ENCODE measurements at places on chromosomes 4 and X.

- DNase-seq, result peak; percentile 16
- H3K36me3 ChIP-seq, result no peaks in the 10 kb centered on the region
- H3K4me3 ChIP-seq, result no peak overlapping the region
- no peak overlapping the region for H3K27ac ChIP-seq
These were observed 144.6 kb upstream of the NOCT start for GRCh38 chr4:138870737-138871554.

DNA sequence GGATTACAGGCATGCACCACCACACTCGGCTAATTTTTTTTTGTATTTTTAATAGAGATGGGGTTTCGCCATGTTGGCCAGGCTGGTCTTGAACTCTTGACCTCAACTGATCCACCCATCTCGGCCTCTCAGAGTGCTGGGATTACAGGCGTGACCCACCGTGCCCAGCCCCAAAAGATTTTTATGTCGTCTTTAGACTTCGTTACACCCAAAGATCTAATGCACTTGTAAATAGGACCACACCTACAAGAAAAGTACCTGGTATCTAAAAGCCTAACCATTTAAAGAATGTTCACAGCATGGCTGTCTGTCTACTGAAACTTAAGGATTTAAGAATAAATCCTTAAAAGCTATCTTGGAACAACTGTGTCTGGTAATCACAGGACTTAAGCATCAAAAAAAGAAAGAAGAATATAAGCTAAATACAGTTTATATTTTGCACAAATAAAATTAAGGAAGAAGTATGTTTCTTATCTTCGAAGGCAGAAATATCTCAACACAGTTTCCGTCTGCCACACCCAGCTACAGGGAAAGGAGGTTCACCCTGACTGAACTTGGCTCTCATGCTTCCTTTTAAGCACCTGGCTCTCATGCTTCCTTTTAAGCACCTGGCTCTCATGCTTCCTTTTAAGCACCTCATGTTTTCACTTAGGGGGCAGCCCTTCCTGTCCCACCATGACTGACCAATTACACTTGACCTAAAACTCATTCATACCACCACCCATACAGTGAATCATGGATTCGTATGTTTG lies 92.0 kb upstream of the STS start:
- no peak for DNase-seq
- H3K4me3 ChIP-seq, result no peak overlapping the region
- H3K27me3 ChIP-seq, result no peaks in the 10 kb centered on the region
- H3K36me3 ChIP-seq, result peaks cover 17% of the 10 kb centered on the region

GRCh38 chr4:101604976-101605375 lies 185.6 kb upstream of the BANK1 start:
- no peaks in the 10 kb centered on the region for H3K27me3 ChIP-seq
- no peak for DNase-seq
- no peaks in the 10 kb centered on the region for H3K36me3 ChIP-seq
- H3K4me3 ChIP-seq, result no peak overlapping the region

DNA sequence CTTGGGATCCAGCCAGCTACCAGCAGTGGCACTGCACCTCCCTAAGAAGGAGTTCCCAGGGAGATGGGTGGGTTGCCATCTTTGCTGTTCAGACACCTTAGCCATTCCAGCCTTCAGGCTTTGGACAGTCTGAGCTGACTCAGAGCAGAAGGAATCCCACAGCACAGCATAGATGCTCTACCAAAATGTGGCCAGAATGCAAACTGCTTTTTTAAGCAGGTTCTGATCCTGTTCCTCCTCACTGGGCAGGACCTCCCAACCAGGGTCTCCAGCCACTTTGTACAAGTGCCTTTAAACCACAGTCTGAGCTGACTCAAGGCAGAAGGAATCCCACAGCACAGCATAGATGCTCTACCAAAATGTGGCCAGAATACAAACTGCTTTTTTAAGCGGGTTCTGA lies 209.0 kb downstream of the NPNT start:
- DNase-seq, result no peak
- no peak overlapping the region for H3K4me3 ChIP-seq
- no peak overlapping the region for H3K27ac ChIP-seq
- no peaks in the 10 kb centered on the region for H3K4me1 ChIP-seq
- no peaks in the 10 kb centered on the region for H3K27me3 ChIP-seq

GRCh38 chr4:149264093-149264733 lies 551.4 kb downstream of the IQCM start:
- no peak for DNase-seq
- H3K36me3 ChIP-seq, result no peaks in the 10 kb centered on the region
- H3K4me3 ChIP-seq, result no peak overlapping the region
- H3K27me3 ChIP-seq, result no peaks in the 10 kb centered on the region
- no peaks in the 10 kb centered on the region for H3K4me1 ChIP-seq
- H3K27ac ChIP-seq, result no peak overlapping the region

GRCh38 chrX:12987340-12987739 lies 12.4 kb downstream of the TMSB4X start:
- H3K27me3 ChIP-seq, result no peaks in the 10 kb centered on the region
- H3K36me3 ChIP-seq, result peaks cover 6% of the 10 kb centered on the region
- peaks cover 57% of the 10 kb centered on the region for H3K4me1 ChIP-seq
- H3K27ac ChIP-seq, result peak overlapping the region; percentile 98
- no peak for DNase-seq
- peak overlapping the region; percentile 63 for H3K4me3 ChIP-seq

- H3K4me1 ChIP-seq, result no peaks in the 10 kb centered on the region
- H3K27me3 ChIP-seq, result peaks cover 10% of the 10 kb centered on the region
- no peak overlapping the region for H3K27ac ChIP-seq
- no peak overlapping the region for H3K4me3 ChIP-seq
- no peak for DNase-seq
- no peaks in the 10 kb centered on the region for H3K36me3 ChIP-seq
These were observed 60.0 kb upstream of the DCLK2 start for GRCh38 chr4:150018257-150018656.

GRCh38 chr4:99811850-99812249 lies 4.8 kb upstream of the DAPP1 start:
- peaks cover 2% of the 10 kb centered on the region for H3K36me3 ChIP-seq
- peaks cover 3% of the 10 kb centered on the region for H3K27me3 ChIP-seq
- H3K4me1 ChIP-seq, result peaks cover 29% of the 10 kb centered on the region
- no peak overlapping the region for H3K27ac ChIP-seq
- no peak overlapping the region for H3K4me3 ChIP-seq

GRCh38 chr4:100894339-100894870 lies 376.6 kb upstream of the EMCN start:
- H3K27ac ChIP-seq, result no peak overlapping the region
- peaks cover 15% of the 10 kb centered on the region for H3K4me1 ChIP-seq
- H3K4me3 ChIP-seq, result peak overlapping the region; percentile 83
- no peak for DNase-seq
- H3K27me3 ChIP-seq, result no peaks in the 10 kb centered on the region

GRCh38 chrX:36867143-36867542 lies 141.0 kb upstream of the FAM47C start:
- no peaks in the 10 kb centered on the region for H3K4me1 ChIP-seq
- H3K4me3 ChIP-seq, result no peak overlapping the region
- no peak for DNase-seq

DNA sequence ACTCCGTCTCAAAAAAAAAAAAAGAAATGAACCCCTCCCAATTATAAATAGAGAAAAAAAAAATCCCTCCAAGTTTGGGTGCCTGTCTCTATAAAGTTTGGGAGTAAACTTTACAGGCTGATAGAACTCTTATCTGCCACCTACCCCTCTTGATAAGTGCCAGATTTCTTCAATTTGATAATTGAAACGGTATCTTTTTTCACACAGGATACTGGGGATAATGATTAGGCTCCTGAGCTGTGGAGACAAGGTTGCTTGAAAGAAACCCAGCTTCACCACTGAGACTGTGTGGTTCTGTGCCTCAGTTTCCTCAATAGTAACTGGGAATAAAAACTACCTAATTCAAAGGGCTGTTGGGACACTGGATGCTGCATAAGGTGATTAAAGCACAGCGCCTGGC lies 606 bp downstream of the EFHC2 start:
- H3K36me3 ChIP-seq, result no peaks in the 10 kb centered on the region
- no peaks in the 10 kb centered on the region for H3K27me3 ChIP-seq
- peak overlapping the region; percentile 87 for H3K4me3 ChIP-seq
- H3K4me1 ChIP-seq, result peaks cover 14% of the 10 kb centered on the region
- no peak overlapping the region for H3K27ac ChIP-seq
- no peak for DNase-seq

DNA sequence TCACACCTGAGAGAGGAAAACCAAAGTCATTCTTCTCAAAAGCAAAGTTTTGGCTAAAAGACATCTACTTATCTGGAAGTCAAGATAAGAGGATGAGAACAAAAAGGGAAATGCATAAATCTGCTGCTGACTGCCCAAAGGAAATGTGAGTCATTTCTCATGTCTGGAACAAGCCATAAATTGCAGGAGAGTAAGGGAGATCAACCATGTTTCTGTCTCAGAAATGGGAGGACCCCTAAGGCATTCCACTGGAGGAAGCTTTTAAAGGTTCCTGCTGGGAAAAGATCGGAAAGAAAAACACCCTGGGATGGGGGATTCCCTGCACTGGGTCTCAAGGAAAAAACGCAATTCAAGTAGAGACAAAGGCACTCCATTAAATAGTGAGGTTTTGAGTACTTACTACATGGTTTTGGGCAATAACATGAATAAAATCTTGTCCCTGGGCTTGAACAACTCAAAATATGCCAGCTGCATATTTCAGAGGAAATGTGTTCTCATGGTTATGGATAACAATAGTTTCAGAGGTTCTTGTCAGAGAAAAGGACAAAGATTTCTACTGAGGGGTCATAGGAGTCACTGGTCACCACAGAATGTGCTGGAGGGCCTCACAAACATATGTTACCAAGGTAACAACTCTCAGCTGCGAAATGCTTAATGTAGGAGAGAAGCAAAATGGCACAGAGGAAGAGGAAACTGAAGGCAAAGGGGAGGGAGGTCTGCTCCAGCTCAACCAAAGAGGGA lies 19.3 kb downstream of the GPR143 start:
- DNase-seq, result no peak
- H3K36me3 ChIP-seq, result peaks cover 6% of the 10 kb centered on the region
- H3K4me1 ChIP-seq, result peaks cover 13% of the 10 kb centered on the region
- no peaks in the 10 kb centered on the region for H3K27me3 ChIP-seq
- H3K4me3 ChIP-seq, result no peak overlapping the region

GRCh38 chr4:81432825-81433224 lies 38.9 kb downstream of the RASGEF1B start:
- no peaks in the 10 kb centered on the region for H3K27me3 ChIP-seq
- H3K4me1 ChIP-seq, result no peaks in the 10 kb centered on the region
- no peak overlapping the region for H3K4me3 ChIP-seq

GRCh38 chr4:143381189-143382118 lies 44.8 kb downstream of the GAB1 start:
- H3K36me3 ChIP-seq, result no peaks in the 10 kb centered on the region
- DNase-seq, result no peak
- no peaks in the 10 kb centered on the region for H3K4me1 ChIP-seq
- H3K27ac ChIP-seq, result no peak overlapping the region

- no peak overlapping the region for H3K4me3 ChIP-seq
- H3K27ac ChIP-seq, result no peak overlapping the region
- no peak for DNase-seq
- H3K27me3 ChIP-seq, result peaks cover 2% of the 10 kb centered on the region
- no peaks in the 10 kb centered on the region for H3K4me1 ChIP-seq
- H3K36me3 ChIP-seq, result no peaks in the 10 kb centered on the region
These were observed 45.7 kb upstream of the HMX1 start for GRCh38 chr4:8917321-8917811.

GRCh38 chr4:10320130-10320529 lies 137.1 kb downstream of the ZNF518B start:
- no peaks in the 10 kb centered on the region for H3K4me1 ChIP-seq
- no peaks in the 10 kb centered on the region for H3K27me3 ChIP-seq
- no peaks in the 10 kb centered on the region for H3K36me3 ChIP-seq
- H3K27ac ChIP-seq, result no peak overlapping the region
- no peak overlapping the region for H3K4me3 ChIP-seq

GRCh38 chr4:95660719-95661118 lies 111.9 kb upstream of the UNC5C start:
- no peak overlapping the region for H3K4me3 ChIP-seq
- DNase-seq, result no peak
- no peaks in the 10 kb centered on the region for H3K36me3 ChIP-seq
- peaks cover 3% of the 10 kb centered on the region for H3K27me3 ChIP-seq
- H3K27ac ChIP-seq, result no peak overlapping the region
- no peaks in the 10 kb centered on the region for H3K4me1 ChIP-seq

GRCh38 chr4:67201334-67201733 lies 344.0 kb downstream of the CENPC start:
- no peaks in the 10 kb centered on the region for H3K4me1 ChIP-seq
- H3K27ac ChIP-seq, result no peak overlapping the region
- H3K27me3 ChIP-seq, result no peaks in the 10 kb centered on the region
- no peak for DNase-seq

DNA sequence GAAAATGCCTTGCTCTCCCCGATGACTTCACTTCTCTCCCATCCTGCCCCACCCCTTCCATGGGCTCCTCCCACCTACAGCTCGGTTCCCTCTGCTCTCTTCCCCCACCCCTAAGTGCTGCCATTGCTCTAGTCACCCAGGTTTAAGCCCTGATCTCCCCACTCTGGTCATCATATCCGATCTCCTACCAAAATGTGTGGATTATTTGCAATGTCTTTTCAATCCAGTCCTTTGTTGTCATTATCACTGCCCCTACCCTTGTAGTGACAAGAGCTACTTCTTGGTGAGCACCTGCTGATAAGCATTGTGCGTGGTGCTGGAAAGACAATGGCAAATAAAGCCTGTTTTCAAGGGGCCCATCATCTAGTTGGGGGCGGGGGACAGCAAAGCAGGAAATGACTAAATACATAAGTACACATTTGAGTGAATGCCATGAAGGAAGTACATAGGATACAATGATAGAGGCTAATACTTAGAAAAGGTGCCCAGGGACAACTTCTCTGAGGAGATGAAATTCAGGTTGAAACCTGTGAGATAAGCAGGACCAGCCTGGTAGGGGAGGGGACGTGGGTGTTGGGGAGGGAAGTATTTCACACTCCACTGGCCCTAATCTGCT lies 63.8 kb downstream of the DLG3 start:
- DNase-seq, result peak; percentile 31
- H3K36me3 ChIP-seq, result no peaks in the 10 kb centered on the region
- no peaks in the 10 kb centered on the region for H3K27me3 ChIP-seq
- peak overlapping the region; percentile 8 for H3K4me3 ChIP-seq
- peaks cover 27% of the 10 kb centered on the region for H3K4me1 ChIP-seq

- H3K4me1 ChIP-seq, result no peaks in the 10 kb centered on the region
- H3K27me3 ChIP-seq, result no peaks in the 10 kb centered on the region
- no peak overlapping the region for H3K27ac ChIP-seq
- no peak overlapping the region for H3K4me3 ChIP-seq
- no peak for DNase-seq
These were observed 15.1 kb upstream of the DCLK2 start for GRCh38 chr4:150063128-150063527.

GRCh38 chr4:98310867-98311266 lies 49.7 kb downstream of the RAP1GDS1 start:
- no peak for DNase-seq
- peaks cover 1% of the 10 kb centered on the region for H3K36me3 ChIP-seq
- no peak overlapping the region for H3K27ac ChIP-seq
- H3K27me3 ChIP-seq, result no peaks in the 10 kb centered on the region
- no peak overlapping the region for H3K4me3 ChIP-seq

All from T-helper 2 cell treated with Interferon-gamma antibody and Interleukin-4, amounts not matched to agents 5 μg/mL and 100 μg/mL, for 36 hours (primary cell).